ENCODE measurements at places on chromosomes 12 and 14. TPM values are rescaled to one million over a fixed set of nuclear protein-coding genes. Genes with fewer than 3 reads are reported as not detected.
A peak's percentile ranks its signal among the peaks of the same experiment; 100 is the strongest.

RNASE7 gene
- 0.96 TPM for polyA plus RNA-seq

SYT1 gene
- polyA plus RNA-seq, result 23.9 TPM

HSPA2 gene
- 19.4 TPM for polyA plus RNA-seq

SDR9C7 gene
- 0.07 TPM for polyA plus RNA-seq

- DNase-seq, result no peak
Measured at GRCh38 chr14:95256002-95256775, 63.5 kb downstream of the CLMN start.

- no peak for DNase-seq
Measured at GRCh38 chr12:109450980-109451379, 26.1 kb downstream of the KCTD10 start.

DNA sequence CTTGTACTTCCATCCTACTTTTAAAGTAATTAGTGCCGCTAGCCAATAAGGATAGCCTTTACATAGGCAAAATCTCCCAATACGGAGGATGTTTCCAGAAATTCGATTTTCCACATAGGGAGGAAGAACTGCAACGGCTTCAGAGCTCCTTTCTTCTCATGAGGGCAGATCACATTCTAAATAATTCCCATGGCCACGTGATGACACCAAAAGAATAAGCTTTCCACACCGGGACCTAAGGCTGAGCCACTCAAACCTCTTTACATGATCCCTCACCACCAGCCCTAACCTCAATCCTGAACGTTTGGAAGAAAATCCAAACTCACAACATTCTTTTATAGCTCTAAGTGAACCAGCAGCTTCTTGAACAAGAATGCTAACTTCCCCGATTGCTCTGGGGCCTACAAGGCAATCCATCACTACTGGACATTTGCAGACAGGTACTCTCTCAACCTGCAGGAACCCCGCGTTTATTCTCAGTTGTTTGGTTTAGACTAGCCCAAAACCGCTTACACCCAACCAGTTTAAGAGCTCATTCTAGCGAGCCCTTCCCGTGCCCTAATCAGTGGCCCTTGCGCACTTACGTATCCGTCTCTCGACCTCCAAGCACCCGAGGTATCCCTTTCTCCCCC lies 884 bp downstream of the CAPRIN2 start:
- peak; percentile 24 for DNase-seq

DNA sequence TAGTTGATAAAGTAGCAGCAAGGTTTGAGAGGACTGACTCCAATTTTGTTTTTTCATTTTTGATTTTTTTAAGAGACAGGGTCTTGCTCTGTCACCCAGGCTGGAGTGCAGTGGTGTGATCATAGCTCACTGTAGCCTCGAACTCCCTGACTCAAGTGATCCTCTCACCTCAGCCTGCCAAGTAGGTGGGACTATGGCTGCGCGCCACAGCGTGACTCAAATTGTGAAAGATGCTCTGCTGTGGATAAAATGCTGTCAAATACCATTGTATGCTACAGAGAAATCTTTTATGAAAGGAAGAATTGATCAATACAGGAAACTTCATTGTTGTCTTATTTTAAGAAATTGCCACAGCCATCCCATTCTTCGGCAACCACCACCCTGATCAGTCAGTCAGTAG lies 48.3 kb downstream of the SCN8A start:
- DNase-seq, result no peak

MANSC4 gene
- not detected for polyA plus RNA-seq

DNA sequence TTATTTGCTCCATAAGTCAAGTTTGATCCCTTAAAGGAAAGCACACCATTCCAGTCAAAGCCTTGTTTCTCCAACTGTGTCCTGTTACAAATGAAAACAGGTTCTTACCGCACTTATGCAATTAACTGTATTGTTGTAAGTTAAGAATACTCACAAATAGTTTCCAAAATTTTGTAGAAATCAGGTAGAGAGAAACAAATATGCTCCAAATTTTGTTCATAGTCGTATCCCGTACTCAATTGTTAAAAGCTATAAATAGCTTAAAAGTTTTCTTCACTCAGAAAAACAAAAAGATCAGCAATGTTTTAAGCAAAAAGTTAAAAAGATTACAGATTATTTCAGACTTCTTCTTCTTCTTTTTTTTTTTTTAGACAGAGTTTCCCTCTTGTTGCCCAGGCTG lies 4.0 kb upstream of the AACS start:
- DNase-seq, result no peak

INF2 gene
- 34.1 TPM for polyA plus RNA-seq

- no peak for DNase-seq
Measured at GRCh38 chr14:94748667-94749347, 21.1 kb downstream of the GSC start.

- no peak for DNase-seq
Measured at GRCh38 chr14:46840944-46841720, 189.6 kb upstream of the RPL10L start.

ASCL1 gene
- 0.14 TPM for polyA plus RNA-seq
